M059J (cell line): ENCODE measurements at places on chromosomes 11 and 22. TPM values are rescaled to one million over a fixed set of nuclear protein-coding genes. Genes with fewer than 3 reads are reported as not detected.

GRCh38 chr11:21552911-21553310 lies 640.0 kb upstream of the ANO5 start:
- peak; percentile 9 for DNase-seq

GRCh38 chr11:76240161-76240540 lies 33.8 kb upstream of the WNT11 start:
- no peak for DNase-seq

DNA sequence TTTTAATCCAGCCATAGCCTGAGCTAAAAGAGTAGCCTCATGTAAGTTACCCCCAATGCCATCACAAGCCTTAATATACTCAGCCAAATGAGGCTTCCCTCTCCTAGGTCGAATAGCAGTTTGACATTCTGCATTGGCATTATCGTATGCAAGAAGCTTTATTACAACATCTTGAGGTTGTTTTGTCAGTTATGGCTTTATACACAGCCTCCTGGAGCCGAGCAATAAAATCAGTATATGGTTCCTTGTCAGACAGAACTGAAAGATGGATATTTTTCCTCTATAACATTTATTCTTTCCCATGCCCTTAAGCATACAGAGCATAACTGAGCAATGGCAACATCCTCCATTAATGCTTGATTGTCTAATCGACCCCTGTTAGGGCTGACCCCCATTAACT lies 5.4 kb upstream of the DNAJB13 start:
- DNase-seq = no peak

The MFRP gene
- total RNA-seq = not detected in 2 replicates

DNA sequence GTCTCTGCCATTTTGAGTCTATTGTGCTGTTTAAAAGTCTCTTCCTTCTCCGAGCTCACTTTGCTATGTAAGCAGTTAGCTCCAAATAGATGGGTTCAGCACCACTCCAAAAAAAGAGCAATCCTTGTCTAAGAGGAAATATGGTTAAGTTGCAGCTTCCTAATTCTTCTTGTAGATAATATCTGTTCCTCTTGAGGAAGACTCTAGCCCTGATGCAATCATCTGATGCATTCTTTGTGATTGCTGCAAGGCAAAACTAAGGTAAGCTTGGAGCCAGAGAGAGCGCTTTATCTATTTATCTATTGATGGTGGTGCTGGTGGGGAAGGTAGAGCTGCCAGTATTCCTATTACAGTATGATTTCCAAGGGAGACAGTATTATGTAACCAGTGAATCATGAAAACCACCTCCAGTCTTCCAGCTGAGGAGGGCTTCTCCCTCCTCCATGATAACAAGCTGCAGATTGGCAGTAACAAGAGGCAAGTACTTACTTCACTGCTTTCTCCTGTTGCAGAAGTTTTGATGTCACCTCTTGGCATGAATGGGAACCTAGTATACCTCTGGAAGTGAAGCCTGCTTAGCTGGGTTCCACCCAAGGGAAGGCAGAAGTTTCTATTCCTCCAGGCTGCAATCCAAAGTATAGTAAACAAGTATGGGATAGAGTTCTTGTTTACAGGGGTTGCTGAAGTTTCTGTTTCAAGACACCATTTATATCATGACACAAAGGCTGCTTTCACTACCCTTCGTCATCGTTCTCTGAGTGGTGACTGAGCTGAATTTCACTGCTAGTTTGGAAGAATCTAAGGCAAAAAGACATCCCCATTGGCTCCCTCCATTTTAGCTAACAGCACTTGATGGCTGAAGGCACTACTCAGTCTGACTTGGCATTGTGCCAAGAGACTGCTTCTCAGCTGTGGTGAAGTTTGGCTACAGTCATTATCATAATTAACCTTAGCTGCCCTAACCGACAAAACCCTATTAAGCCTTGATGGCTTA lies 49.7 kb downstream of the FDX1 start:
- peak; percentile 68 for DNase-seq

The F2 gene
- total RNA-seq = not detected in 2 replicates

The C11orf52 gene
- not detected in 2 replicates for total RNA-seq

The PKNOX2 gene
- not detected in 2 replicates for total RNA-seq

- DNase-seq = no peak
Observed at GRCh38 chr11:127531167-127531566, 530.6 kb upstream of the KIRREL3 start.

DNA sequence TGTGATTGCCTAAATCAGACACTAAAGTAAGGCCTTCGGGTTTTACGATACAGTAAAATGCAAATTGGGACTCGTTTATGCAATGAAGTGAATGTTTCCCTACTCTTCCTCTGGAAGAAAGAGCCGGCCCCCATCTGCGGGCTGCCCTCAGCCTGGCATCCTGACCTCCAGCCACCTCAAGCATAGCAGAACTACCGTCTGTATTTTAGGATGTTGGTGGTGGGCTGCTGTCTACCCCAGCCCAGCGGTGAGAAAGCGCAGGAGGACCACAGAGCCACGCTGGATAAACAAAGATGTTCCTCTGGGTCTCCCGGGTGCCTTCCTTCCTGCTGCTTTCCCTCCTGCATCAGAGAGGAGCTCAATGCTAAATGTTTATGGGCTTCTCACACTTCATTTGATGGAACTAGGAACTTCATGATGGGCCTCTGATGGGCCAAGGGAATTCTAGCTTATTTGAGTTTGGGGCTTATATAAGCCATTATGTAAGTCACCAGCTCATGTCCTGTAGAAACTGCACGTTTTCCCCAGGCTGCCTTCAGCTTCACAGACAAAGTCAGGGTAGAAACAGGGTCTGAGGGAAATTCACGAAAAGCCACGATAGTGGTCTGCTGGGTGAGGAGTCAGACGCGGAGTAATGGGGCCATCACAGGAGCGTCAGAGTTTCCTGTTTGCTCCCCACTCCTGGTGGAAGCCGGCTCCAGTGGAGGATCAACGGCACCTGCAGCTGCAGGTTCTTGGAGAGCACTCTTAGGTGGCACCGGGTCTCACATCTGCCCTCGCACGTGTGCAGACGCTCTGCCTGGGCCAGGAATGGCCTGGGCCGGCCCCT lies 287.4 kb downstream of the BRD1 start:
- DNase-seq = no peak

GRCh38 chr22:41848468-41848867 lies 15.6 kb downstream of the SREBF2 start:
- no peak for DNase-seq

GRCh38 chr11:32939866-32940265 lies 47.3 kb downstream of the QSER1 start:
- DNase-seq = peak; percentile 50

The AQP11 gene
- 2.4 and 3.6 TPM in 2 replicates for total RNA-seq

DNA sequence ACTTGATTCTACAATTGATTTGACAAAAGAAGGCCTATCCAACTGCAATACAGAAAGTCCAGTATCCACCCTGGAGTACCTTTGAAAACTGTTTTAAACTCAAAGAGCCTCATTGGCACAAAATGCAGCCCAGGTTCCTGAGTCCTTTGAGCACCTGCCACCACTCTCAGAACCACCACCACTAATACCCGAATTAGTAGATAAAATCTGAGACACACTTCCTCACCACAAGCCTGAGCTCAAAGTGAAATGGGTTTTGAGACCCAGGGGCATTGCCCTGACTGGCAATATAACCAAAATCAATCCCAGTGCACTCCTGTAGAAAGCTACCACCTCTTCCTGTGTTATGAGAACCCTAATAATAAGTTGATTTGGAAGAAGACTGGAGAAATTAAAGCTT lies 215.7 kb downstream of the CSNK2A3 start:
- DNase-seq = no peak

DNA sequence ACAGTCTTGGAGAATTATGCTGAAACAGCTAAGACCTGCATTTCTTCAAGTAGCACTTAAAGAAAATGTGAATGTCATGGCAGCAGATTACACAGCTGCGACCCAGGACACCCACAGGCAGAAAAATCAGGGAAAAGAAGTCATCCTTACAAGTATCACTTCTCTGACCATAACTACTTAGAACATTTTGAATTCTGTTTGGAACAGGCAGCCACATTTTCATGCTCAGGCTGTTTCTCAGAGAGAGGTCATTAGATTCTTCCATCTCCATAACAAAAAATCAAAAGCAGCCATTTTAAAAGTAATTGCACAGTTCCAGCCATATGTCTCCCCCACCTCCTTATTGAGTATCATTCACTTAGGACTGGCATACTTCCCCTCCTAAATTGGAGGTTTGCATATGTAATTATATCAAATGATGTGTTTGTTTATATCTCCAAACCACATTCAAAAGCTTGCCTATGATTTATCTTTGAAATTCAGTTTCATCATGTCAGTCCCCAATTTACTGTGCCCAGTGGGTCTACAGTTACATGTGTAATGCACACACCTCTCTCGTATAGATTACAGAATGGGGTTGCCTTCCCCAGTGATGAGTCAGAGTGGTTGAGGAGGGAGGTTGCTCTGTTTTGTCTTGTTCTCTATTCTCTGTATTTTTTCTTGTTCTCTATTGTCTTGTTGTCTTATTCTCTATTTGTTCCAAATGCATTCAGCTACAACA lies 276.5 kb upstream of the MTNR1B start:
- peak; percentile 12 for DNase-seq

DNA sequence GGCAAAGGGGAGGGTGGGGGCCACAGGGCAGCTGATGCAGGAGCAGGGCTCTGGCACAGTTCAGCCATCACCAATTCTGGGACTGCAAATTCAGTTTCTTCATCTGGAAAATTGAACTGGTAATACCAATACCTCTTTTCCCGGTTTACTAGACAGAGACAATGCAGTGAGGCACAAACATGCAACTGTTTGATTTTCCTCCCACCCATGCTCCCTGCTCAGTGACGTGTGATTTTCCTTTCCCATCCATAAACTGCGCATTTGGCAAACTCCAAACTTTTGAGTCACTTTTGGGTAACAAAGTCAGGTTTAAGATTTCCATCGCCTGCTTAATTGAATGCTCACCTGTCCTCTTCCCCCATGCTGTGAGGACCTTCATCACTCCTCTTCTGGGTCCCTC lies 23.2 kb downstream of the P2RY2 start:
- DNase-seq = no peak

The MCAM gene
- total RNA-seq = 353 and 496 TPM in 2 replicates

GRCh38 chr11:32172848-32173834 lies 82.3 kb downstream of the RCN1 start:
- peak; percentile 75 for DNase-seq

The MS4A14 gene
- total RNA-seq = not detected in 2 replicates

GRCh38 chr11:134521001-134521400 lies 109.0 kb upstream of the B3GAT1 start:
- DNase-seq = no peak

The TP53I11 gene
- 52.0 and 64.2 TPM in 2 replicates for total RNA-seq

DNA sequence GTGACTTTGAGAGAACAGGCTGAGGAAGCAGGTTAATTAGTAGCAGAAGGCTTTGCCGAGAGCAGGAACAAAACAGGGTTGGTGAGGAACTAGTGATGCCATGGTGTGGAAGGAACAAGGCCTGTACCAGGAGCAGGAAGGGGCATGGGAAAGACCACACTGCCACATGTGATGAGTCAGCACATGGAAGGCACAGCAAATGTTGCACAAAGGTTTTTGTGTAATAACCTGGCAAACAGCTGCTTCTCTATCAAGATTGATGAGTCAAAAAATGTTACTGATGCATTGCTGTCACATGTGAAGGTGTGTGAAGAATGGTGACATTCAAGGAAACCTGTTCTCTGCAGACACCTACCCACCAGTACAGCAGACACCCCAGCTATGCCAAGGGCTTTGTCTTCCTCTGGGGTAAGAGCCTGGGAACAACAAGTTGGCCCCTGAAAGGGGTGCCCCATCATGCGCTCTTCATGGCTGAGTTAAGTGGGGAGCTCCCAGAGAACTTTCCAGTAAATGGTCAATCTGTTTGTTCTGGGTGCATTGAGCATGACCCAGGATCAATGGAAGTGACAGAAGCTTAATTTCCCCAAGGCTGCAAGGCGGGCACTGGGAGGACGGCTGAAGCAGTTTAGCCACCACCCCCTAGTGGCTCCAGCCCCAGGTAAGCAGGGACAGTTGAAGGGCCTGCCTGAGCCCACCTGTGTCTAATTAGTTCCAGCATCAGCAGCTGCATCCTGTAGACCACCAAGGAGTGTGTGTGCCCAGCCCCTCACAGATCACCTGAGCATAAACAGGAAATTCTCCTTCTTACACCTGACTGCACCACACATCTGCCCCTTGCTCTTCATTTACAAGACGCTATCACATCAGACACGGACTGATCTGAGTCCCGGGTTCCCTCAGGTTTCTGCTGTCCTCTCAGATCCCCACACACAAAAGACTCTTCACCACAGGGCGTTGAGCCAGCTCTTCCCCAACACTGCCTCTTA lies 47.6 kb downstream of the GGTLC2 start:
- DNase-seq = no peak

DNA sequence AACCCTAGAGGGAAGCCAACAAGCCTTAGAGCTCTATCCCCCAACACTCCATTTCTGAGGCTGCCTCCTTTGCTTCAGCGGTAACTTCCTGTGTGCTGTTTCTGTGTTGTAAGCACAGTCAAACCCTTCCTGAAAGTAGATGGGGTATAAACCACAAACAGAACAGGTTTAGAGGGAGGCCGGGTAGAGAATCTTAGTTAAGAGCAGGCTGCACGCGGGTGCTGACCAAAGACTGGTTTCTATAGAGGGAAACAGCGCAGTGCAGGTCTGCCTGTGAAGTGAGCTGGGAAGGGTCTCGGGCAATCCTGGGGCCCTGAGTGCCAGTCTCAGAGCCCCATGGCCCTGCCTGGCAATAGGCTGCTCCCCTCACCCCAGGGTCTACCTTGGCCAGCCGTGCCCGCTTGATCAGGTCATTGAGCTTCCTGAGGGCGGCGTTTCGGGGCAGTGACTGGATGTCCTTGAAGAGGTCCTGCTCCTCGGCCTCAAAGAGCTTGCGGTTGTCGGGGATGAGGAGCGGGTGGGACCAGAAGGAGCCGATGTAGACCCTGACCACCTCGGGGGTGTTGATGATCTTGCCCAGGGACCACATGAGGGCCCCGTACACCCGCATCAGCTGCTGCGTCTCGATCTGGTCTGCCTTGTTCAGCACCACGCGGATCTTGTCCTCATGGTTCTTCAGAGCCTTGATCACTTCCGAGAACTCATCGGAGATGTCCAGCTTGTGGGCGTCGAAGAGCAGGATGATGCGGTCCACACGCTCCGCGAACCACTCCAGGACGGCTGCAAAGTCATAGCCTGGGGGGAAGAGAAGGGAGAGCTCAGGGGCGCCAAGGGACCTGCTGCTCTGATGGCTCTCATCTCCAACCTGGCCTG lies 15.3 kb upstream of the CDC42BPG start:
- DNase-seq = no peak

DNA sequence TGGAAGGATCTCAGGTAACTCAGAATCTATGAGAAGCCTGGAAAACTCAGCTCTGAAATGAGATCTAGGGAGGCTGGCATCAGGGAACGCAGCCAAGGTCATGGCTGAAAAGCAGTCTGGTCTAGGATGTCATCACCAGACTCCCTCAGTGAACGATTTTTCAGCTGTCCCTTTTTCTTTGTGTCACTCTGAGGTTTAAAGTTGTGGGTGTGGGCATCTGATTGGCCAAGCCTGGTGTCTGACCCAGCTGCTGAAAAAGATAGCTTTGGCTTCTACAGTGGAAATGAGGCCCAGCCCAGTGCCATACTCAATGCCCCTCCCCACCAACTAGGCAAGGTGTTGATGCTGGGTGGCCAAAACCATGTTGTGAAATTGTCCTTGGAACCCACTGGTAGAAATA lies 14.5 kb downstream of the RPS3 start:
- no peak for DNase-seq

GRCh38 chr11:125093502-125093901 lies 17.9 kb downstream of the TMEM218 start:
- DNase-seq = no peak

GRCh38 chr11:61564936-61565696 lies 15.8 kb downstream of the SYT7 start:
- DNase-seq = no peak

The BBOX1 gene
- total RNA-seq = not detected in 2 replicates

The EHF gene
- 0.25 and 0.81 TPM in 2 replicates for total RNA-seq

GRCh38 chr11:113449743-113450142 lies 25.5 kb downstream of the DRD2 start:
- DNase-seq = no peak
